ENCODE measurements at places on chromosomes 4 and X.

DNA sequence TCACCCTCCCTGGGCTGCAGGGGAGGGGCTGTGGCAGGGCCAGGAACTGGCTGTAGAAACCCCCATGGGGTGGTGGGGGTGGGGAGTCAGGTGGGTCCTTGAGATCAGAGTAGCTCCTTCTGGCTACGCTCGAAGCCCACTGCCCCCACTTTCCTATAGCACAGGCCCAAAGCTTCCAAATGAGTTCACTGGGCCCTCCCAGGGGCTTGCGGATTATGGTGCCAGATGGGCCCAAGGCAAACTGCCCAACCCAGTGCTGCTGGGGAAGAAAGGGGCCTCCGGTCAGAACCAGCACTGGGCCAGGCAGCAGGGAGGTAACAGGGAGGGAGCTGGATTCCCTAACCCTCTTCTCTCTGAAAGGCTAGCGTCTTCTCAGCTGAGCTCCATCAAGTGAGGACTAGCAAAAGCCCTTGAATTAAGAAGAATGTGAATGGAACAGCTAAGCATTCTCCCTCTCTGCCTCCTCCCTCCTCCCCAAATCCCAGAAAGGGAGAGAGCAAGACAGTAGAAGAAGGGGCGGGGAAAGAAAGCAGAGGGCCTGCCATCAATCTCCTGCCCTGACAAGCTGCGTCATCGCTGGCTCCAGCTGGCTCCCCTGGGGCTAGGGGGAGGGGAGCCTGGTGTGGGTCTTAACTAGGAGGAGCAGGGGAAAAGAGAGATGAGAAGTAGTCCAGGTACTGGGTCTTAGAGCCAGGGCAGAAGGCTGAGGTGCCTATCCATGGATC, 34.7 kb downstream of the FRMPD3 start:
- no peak for DNase-seq

DNA sequence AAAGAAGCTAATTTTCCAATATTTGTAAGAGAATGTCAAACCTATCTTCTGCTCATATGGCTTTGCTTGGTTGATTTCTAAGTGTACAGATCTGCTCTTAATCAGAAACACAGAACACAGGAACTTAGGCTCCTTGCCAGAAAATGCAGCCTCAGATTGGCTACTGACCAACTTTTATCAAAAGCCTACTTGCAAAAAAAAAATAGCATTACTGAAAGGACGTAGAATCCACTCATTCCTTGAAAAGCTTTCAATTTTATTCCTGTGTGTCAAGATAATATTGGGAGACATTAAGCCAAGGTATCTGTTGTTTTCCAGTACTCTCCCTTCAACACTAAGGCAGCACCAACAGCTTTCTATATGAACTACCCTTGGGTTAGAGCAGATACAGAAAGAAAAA, 127.6 kb upstream of the INTU start:
- DNase-seq, result no peak

DNA sequence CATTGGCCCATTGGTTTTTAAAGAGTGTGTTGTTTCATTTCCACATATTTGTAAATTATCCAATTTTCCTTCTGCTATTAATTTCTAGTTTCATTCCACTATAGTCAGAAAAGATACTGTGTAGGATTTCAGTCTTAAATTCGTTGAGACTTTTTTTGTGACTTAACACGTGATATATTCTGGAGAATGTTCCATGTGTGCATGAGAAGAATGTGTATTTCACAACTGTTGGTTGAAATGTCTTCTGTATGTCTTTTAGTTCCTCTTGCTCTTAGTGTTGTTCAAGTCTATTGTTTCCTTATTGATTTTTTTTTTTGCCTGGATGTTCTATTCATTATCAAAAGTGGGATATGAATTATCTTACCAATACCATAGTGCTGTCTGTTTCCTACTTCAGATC, 606.9 kb downstream of the RPA4 start:
- DNase-seq, result no peak

- no peak for DNase-seq
Measured at GRCh38 chrX:15319075-15319474, 3.6 kb upstream of the ASB11 start.

DNA sequence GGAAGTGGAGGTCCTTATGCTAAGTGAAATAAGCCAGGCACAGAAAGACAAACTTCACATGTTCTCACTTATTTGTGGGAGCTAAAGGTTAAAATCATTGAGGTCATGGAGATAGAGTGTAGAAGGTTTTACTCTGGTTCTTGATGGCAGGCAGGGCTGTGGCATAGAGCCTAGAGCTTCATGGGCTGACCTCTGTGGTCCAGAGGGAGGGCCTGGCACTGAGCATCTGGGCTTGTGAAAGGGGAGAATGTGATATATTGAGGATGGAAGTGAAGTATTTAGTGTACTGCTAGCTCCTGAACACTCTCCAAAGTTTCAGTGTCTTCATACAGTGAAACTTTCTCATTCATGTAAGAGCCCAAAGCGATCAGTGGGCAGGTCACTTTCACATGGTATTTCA, 71.3 kb upstream of the ANXA3 start:
- no peak for DNase-seq

DNA sequence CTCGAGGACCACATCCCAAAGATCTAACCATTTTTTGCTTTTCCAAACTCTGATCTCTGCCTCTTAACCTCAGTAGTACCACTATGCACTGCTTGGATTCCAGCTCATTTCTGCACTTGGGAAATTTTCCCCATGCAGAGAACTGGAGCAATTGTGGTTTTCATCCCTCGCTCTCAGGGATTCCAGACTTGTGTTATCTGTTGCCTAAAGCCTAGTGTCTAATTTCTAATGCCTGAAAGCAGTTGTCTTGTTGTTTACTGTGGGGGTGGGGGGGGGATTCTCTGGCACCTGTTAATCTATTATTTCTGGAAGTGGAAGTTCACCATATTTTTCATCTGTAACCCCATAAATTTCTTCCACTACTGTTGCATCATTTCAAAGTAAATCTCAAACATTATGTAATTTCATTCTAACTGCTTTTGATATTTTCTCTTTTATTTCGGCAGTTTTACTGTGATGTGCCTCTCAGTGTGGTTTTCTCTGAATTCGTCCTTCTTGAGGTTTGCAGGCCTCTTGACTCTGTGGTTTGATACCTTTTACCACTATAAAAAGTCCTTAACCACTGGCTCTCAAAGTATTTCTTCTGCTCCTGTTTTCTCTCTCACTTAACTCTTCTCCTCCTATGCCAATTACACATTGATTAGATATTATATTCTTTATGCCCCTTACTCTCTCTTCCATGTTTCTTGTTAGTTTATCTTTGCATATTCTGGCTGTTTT, 205.6 kb upstream of the EOLA2 start:
- DNase-seq, result no peak

DNA sequence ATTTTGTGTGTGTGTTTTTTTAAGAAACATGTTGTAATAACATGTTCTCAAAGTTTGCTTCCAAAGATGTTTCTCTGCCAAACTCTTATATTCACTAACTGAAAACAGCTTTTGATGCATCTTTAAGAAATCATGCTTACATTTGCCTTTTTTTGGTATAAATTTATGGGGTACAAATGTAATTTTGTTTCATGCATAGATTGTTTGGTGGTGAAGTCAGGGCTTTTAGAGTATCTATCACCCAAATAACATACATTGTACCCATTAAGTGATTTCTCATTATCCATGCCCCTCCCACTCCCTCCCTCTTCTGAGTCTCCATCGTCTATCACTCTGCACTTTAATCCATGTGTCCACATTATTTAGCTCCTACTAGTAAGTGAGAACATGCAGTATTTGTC, 30.8 kb downstream of the SPINK2 start:
- DNase-seq, result no peak

- DNase-seq, result no peak
Measured at GRCh38 chr4:24274381-24274941, 309.9 kb downstream of the DHX15 start.

GRCh38 chrX:150489359-150490015, 78.9 kb upstream of the MTM1 start:
- no peak for DNase-seq

- no peak for DNase-seq
Measured at GRCh38 chr4:98204236-98204553, 57.0 kb upstream of the RAP1GDS1 start.

- no peak for DNase-seq
Measured at GRCh38 chr4:59247032-59247431, 1953.1 kb upstream of the ADGRL3 start.

- no peak for DNase-seq
Measured at GRCh38 chr4:105350859-105351490, 122.9 kb downstream of the PPA2 start.

- no peak for DNase-seq
Measured at GRCh38 chr4:139142087-139142486, 34.9 kb downstream of the ELF2 start.

DNA sequence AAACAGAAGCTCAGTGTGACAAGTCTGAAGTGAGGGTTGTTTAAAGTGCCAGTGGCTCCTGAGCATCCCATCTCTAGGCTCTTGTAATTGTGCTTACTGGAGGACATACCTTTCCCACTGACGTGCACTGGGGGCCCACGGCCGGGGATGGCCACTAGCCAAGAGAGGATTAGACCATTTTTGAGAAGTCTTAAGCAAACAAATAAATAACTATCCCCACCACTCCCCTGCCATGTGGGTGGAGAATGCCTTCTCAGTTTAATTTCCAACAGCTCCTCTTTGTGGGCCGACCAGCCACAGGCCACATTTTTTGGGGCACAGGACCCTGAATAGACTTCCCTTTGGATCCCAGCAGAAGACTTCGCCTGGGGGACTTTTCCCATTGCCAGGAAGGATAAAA, 125.0 kb upstream of the MSX1 start:
- no peak for DNase-seq

- DNase-seq, result no peak
Measured at GRCh38 chrX:129958083-129958465, 24.4 kb upstream of the BCORL1 start.

GRCh38 chrX:122055979-122056715, 1008.7 kb downstream of the GLUD2 start:
- no peak for DNase-seq

GRCh38 chr4:129929052-129929451, 833.1 kb downstream of the C4orf33 start:
- DNase-seq, result no peak

DNA sequence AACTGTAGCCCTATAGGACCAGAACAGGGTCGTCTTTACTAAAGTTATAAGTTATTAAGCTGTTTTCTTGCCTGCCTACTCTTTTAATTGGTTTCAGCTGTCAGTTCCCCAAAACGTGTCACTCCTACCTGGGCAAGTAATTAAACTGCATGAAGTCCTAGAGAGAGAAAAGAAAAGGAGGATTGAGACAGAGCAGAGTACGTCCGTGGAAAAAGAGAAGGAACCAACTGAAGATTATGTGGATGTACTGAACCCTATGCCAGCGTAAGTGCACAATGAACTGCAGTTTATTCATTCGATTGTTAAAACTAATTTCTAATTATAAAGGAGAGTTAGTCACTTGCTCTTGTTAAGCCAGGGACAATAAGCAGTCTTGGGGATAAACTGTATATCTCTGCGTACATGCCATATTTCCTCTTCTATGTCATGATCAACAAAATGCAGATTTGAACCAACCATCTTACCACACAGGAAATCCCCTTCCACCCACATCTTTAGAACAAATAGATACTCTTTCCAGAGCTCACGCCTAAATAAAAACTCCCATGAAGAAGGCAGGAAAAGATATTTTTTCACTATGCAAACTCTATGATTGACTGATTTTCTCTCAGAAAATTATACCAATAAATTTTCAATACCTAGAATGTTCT, 22.8 kb downstream of the STAP1 start:
- DNase-seq, result no peak

- DNase-seq, result no peak
Measured at GRCh38 chrX:69546978-69547377, 42.9 kb downstream of the NALF2 start.

DNA sequence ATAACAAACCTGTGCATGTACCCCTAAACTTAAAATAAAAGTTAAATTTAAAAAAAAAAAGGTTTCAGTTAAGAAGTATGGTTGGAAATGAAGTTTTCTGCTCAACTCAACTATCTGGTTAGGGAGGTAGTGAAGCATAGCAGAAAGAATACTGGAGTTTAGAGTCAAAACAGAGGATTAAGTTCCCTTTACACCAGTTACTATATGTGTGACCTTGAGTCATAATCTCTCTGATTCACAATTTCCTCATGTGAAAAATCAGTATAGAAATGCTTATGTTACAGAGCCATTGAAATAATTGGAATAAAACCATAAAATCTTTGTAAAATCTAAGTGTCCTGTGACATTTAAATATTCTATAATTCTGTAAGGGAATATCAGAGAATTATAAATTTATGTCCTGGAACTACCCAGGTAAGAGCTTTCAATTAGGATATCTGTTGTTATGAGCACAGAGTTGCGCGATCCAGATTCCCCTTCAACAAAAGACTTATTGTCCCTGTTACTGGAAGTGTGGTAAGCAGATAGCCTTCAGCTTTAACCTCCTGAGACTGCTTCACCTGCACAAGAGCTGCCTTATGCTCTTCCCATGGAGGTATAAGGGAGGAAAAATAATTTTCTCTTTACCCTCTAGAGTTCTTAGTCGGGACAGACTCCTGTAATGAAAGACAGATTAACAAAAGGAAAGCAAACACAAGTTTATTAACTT, 203.8 kb upstream of the NRK start:
- no peak for DNase-seq

DNA sequence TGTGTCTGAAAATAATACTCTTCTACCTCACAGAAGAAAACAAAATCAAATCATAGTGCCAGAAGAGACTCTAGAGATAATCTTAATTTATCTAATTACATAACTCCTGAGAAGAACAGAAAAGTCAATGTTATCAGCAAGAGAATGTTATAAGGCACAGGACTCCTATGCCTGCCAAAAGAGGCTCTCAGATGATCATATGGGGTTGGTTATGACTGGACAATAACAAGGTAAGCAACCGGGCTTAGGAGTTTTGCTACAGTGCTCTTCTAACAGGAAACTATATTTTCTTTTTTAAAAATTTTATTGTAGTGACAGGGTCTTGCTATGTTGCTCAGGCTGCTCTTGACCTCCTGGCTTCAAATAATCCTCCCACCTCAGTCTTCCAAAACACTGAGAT, 3.5 kb upstream of the C4orf17 start:
- no peak for DNase-seq

GRCh38 chrX:152072236-152072635, 66.1 kb downstream of the MAGEA10 start:
- DNase-seq, result no peak

DNA sequence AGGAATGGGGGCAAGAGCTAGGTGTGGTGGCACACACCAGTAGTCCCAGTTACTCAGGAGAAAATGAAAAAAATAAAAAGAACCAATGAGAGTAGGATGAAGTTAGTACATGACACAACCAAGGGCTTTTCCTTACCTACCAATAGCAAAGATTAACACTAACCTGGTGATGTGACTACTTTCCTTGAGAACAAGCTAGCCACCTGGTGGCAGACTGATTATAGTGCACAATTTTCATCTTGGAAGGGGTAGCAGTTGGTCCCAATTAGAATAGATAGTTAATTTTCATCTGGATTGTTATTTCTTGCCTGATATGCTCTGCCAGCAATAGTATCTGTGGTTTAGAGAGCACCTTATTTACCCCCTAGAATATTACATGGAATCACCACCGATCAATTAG, 1216.8 kb upstream of the PABPC4L start:
- no peak for DNase-seq

- no peak for DNase-seq
Measured at GRCh38 chr4:2797545-2798305, 4.8 kb downstream of the SH3BP2 start.

All from effector memory CD8-positive, alpha-beta T cell (primary cell).